ENCODE measurements at places on chromosomes 6 and 20.

DNA sequence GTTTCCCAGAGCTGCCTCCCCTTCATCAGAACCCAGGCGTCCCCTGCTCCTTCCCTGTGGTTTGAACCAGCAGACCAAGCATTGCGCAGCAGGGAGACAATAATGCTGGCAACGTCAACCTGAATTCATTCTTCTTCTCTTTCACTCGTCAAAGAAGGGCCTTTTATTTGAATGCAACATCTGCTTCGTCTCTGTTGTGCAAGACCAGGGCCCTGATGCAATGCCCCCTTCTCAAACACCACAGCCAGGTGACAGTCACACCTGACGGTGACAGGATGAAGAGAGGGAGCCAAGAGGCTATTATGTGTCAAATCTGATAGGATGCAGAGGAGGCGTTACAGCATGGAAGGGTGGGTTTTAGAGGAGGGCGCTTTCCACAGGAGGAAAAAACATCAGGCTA is 8.0 kb downstream of the INSM1 start:
- DNase-seq: no peak

- no peak for DNase-seq
Observed at GRCh38 chr6:129031051-129031599, 148.2 kb downstream of the LAMA2 start.

- peak; percentile 99 for DNase-seq
Observed at GRCh38 chr6:26123947-26124780, 36.9 kb downstream of the HFE start.

- no peak for DNase-seq
Observed at GRCh38 chr6:132310921-132311320, 90.4 kb downstream of the MOXD1 start.

GRCh38 chr6:20746024-20746423 is 211.8 kb downstream of the CDKAL1 start:
- DNase-seq: no peak

- no peak for DNase-seq
Observed at GRCh38 chr6:10384610-10385523, 30.0 kb downstream of the TFAP2A start.

DNA sequence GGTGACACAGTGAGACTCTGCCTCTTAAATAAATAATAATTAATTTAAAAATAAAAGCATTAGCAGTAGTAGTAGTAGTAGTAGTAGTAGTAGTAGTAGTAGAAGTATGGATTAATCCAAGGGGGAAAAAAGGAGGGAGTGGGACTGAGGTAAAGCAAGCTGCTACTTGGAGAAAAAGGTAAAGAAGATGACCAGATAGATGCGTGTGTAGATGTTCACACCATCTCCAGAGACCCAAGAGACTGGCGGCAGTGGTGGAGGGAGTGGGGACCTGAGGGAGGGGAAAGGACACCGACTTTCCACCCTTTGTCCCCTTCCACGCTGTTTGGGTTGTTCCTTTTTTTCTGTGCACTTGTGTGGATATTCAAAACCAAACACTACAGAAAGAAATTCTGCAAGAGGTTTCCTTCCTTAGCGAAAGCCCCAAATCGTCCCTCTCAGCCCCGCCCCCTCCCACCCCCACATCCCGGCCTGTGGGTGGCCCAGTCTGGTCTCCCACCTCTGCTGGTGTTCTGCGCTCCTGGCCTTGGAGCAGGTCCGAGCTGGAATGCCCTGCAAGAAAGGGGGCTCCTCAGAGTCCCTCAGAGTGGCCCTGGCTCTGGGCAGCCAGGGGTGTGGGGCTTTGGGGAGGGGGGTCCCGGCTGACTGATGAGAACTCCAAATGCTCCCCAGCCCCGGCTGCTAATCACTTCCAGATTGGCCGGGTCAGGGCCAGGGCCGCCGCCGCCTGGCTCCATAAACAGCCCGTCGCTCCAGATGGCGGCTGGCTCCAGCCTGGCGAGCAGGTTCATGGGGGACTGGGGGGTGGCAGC is 60.2 kb downstream of the UBE2V1 start:
- DNase-seq: no peak
